ENCODE measurements at places on chromosomes 7 and 10.

DNA sequence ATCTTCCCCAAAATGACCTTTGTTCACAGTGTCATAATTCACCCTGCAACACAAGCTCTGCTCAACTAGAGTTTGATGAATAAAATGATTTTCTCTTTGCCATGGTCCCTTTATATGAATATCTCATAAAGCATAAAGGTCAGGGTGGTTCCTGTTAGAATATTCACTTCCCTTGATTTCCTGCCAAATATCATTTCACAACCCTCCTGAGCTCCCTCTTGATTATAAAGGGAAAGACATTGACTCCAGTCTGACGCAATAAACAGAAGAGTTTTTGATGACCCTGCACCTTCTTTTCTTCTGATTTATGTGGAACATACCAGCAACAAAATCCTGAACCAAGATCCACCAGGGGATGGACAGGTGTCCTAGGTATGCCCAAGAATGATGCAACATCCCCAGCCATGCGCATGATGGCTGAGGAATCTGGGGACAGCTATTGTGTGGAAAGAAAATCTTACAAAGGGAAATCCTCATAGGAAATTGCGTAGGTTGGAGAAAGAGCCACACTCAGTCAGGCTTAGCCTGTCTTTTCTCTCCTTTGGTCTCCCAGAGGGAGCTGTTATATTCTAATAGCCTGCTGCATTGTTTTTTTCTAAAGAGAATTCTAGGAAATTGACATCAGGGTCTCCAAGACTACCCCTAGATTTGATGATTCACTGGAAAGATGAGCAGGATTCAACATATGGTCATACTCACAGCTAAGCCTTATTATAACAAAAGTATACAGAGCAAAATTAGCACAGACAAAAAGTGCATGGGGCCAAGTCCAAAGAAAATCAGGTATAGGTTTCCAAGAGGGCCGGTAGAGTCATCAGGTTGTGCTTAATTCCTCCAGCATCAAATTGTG, 18.8 kb downstream of the IFIT3 start:
- DNase-seq, result no peak

DNA sequence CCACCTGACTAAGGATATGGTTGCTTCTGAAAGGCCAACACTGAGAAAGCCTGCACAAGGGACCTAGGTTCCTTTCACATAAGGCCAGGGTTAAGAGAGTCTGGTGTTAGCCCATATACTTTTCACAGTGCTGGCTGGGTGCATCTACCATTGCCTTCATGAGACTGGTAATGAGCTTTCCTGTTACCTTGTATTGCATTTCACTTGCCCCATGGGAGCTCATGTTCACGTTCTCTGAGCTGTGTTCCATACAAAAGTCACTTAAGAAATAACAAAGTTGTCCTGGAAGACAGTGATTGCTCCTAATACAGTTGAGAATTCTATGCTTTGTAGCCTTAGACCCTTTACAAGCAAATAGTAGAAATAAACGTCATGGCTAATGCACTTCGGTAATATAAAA, 337.8 kb upstream of the TEX47 start:
- DNase-seq, result no peak

GRCh38 chr10:114940735-114941134, 2.7 kb downstream of the TRUB1 start:
- no peak for DNase-seq

- DNase-seq, result no peak
Observed at GRCh38 chr7:75591467-75592255, 99.5 kb downstream of the SPDYE5 start.

DNA sequence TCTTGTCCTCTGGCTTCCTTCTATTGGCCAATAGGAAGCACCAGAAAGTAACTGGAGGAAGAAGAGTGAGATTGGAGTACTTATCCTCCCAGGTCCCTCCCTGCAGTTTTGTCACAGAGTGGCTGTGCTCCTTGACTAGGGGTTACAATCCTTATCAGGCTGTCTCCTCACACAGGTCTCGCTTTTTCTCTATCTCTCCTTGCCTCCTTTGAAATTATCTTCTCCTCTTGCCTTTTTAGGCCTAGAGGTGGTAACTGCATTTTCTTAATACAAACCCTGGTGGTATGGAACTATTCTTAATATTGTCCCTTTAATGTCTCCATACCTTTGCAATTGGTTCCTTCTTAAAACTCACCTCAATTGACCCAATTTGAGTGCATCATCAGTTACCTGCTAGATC, 2.7 kb downstream of the PRSS37 start:
- no peak for DNase-seq

GRCh38 chr10:17109475-17110207, 20.0 kb downstream of the CUBN start:
- peak; percentile 4 for DNase-seq

GRCh38 chr10:621513-621912, 68.0 kb downstream of the DIP2C start:
- no peak for DNase-seq

GRCh38 chr7:142776206-142776844, 5.6 kb downstream of the PRSS2 start:
- DNase-seq, result no peak

DNA sequence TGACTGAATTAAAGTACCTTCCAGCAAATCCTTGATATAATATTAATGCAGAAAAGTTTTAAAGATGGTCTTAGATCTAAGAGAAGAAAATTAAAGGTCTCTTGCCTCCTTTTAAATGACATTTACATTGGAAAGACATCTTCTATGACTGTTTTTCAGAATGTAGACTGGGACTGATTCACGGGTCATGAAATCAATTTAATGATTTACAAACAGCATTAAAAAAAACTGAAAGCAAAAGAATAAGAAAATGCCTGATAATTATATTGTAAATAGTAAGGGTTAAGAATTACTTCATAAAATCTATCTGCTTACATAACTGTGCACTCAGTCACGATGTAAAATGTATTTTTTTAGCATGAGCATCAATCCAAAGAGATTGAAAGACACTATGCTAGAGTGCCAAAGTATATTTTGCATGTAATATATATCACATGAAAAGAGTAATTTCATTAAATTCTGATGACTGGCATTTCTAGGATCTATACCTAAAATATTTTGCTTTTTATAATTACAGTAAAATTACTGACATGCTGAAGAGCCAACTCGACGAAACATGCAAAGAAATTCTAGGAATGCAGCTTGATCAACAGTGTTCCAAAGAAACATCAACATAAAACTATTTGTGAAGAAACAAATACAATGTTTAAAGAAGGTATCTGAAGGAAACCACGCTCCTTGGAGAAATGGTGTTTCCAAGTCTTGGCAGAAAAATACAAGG, 35.1 kb downstream of the RTKN2 start:
- DNase-seq, result no peak

DNA sequence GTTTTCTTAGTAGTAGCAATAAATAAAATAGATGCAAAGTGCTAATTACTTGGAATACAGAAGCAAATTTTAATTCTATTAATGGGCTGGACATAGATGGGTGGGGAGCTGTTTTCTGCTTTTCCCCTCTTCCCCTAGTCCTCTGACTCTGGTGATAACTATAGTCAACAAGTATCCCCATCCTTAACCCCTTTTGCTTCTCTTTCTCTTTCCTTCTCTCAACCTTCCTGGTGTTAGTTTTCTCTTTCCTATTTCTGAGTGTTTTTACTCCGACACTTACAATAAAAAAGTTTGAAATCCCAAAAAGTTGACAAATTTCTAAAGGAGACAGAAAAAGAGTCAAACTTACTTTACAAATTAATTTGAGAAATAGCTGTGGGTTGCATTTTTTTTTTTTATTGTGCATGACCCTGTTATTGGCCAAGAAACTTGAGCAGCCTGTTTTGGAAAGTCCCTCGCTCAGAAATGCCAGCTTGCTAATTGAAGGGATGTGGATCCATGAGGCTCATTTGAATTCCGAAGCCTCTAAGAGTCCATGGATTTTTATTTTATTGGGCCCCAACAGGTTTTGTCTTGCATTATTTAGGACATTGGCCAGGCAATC, 2.4 kb downstream of the FAS start:
- peak; percentile 42 for DNase-seq

- DNase-seq, result peak; percentile 37
Observed at GRCh38 chr7:126803060-126803665, 449.6 kb downstream of the GRM8 start.

GRCh38 chr10:30804478-30805055, 175.0 kb upstream of the LYZL2 start:
- no peak for DNase-seq

DNA sequence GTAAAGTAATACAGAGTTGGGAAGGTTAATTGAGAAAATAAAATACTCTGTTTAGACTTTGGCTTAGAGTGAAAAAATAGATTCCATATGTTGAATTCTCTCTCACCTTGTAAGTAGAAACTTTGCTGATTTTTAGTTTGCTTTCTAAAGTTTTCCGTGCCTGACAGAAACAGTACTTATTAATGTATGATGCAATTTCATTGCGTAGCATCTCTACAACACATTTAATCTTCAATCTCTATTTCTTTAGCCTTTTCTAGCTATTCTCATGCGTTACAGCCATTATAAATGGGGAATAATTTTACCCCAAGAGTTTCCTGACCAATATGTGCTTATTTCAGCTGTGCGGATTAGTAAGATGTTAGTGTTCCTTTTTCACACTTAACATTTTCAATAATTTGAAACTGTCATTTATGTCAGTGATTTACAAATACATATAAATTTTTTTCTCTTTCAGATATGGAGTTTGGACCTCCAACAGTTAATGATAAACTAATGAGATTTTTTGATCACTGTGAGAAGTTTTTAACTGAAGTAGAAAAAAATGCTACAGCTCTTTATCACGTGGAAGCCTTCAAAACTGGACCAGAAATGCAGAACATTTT, 3.3 kb downstream of the MINPP1 start:
- no peak for DNase-seq

DNA sequence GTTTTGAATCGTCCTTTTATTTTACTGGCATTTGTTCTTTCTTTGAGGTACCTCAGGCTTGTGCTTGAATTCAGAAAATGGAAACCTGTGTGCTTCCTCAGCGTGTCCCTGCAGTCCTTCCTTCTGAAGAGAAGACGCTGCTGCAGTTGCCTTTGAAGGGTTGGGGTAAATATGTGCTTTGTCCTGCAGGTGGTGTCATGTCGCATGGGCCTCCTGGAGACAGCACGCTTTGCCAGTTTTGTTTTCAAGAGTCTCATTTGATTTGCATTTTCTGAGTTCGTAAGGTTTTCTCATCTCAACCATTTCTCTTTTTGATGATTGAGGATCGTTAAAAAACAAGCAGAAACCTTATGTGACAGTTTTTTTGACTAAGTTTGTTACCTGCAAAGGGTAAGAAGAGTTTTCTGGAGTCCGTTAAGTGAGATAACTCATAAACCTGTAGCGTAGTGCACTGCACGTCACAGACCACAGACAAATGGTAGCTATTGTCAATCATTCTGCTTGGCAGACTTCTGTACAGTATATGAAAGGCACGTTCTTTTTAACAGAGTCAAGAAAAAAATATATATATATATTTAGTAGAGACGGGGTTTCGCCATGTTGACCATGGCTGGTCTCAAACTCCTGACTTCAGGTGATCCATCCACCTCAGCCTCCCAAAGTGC, 57.0 kb downstream of the CDC123 start:
- DNase-seq, result no peak

- DNase-seq, result no peak
Observed at GRCh38 chr7:44447874-44448425, 42.5 kb downstream of the NUDCD3 start.

DNA sequence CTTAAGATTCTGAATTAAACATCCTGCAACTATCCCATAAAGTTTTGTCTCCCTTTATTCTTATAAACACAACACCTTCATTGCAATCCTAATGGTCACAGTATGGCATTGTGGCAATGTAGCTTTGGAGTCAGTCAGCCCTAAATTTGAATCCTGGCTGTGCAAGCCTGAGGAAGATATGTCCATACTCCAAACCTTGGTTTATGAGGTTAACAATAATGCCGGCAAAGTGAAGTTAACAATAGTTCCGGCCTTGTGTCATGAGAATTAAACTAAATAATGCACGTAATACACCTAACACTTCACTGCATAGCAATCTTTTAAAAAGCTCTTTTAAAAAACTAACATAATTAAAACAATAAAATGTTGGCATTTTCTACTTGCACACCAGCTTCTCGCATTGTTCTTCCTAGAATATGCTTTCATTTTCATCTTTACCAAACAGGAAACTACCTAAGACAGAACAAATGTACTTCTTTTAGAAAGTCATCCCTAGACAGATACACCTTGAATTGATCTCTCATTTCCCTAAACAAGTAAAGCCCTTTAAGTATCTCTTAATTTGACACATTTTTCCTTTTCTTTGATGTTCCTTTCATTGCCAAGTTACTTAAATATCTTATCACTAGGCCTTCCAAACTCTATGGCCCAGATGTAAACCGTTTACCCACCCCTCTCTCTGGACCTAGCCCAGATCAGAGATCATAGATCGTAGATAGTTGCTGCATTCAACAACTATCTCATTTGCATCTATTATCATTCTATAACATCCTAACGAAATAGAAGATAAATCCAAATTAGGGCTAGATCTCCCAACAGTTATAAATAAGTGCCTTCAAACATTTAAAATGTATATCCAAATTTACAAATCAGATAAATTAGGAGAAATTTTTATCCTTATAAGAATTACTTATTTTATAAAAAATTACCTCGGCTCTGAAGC, 66.7 kb downstream of the CREB3L2 start:
- DNase-seq, result peak; percentile 31

DNA sequence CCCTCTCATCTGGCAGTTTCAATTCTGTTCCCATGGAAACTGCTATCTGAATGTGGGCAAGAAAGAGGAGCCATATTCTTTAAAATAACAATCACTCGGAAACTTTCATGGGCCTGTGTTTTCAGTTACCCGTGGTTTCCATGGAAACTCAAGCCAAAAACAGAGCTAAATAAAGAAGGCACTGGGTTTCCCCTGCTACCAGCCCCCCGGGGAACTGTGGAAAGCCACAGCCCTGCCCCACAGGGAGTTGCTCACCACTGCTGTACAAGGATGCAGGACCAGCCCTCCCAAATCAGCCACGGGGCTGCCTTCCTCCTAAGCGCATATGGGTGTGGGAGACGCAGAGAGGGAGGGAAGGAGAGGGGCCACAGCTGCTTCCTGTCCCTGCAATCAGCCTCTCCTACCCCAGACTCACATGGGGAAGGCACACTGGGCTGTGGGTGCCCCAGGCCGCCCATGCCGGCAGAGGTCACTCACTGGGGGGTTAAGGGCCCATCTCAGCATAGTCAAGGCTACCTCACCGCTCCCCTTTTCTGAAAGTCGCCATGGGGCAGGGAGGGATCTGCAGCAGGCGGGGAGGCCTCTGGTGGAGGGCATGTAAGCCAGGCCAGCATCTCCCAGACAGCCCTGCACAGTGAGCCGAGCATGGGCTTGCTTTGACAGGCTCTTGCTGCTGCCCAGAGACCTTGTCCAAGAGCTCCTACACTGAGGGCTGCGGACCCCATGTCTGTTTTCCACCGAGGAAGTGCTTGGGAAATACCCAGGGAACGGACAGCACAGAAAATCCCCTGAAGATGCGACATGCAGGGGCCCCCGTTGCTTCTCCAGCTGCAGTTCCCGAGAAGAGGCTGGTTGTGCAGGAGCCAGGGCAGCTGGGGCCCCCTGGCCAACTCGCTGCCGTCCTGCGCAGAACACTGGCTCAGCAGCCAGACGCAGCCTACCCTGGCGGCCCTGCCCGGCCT, 157.3 kb upstream of the PPP2R2D start:
- no peak for DNase-seq

- DNase-seq, result no peak
Observed at GRCh38 chr7:13560441-13560840, 429.0 kb downstream of the ETV1 start.

GRCh38 chr10:132187430-132188138, 836 bp downstream of the DPYSL4 start:
- no peak for DNase-seq
